Hematopoietic multipotent progenitor cell treated with erythropoietin and hydrocortisone succinate and interleukin-3 and kit ligand, for 6 days (in vitro differentiated cells): ENCODE measurements at places on chromosomes 3 and 15.

DNA sequence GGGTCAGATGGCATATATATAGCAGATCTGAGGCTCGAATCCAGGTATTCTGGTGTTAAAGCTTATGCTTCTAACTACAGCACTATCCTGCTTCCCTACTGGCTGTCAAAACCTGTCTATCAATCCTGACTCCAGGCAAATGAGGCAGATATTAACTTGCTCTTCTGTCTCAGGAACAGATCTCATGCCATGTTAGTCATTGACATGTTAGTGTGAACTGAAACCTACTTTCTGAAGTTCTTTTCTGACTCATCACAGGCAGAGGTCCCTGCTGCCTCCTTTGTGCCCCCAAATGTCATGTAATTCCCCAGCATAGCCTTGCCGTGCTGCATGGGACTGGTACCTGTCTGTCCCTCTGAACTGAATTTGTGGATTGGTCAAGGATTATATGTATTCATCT lies 125.0 kb upstream of the SMAD3 start:
- no peak for DNase-seq

GRCh38 chr15:69298697-69299441 lies at the start of gene PAQR5:
TSS of gene PAQR5 (plus strand) at chr15:69298912. CDS start at chr15:69360081, 61,169 bp downstream.
- DNase-seq, result peak; percentile 66

- no peak for DNase-seq
These were observed 81.4 kb downstream of the IQSEC1 start for GRCh38 chr3:12991861-12992281.

- DNase-seq, result no peak
These were observed 40.6 kb downstream of the ARHGEF26 start for GRCh38 chr3:154161806-154162205.

DNA sequence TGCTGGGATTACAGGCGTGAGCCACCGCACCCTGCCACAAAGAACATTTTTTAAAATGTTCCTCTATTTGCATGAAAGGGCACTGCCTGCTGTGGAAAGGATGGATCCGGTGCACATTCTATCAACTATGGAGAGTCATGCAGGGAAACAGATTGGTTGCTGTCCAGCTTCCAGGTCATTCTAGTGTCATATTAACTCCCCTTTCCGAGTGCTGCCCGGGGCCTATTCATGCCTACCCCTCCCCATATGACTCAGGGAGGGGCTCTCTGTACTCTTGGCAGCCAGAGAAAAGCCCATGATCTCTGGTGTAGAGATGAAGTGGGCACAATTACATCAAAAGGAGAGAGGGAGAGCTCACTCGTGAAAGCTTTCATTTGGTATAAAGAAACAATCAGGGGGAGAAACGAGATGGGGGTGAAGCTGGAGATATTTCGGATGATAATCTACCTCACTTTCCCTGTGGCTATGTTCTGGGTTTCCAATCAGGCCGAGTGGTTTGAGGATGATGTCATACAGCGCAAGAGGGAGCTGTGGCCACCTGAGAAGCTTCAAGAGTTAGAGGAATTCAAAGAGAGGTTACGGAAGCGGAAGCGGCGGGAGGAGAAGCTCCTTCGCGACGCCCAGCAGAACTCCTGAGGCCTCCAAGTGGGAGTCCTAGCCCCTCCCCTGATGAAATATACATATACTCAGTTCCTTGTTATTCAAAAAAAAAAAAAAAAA lies 16.1 kb upstream of the AHSG start:
- no peak for DNase-seq

DNA sequence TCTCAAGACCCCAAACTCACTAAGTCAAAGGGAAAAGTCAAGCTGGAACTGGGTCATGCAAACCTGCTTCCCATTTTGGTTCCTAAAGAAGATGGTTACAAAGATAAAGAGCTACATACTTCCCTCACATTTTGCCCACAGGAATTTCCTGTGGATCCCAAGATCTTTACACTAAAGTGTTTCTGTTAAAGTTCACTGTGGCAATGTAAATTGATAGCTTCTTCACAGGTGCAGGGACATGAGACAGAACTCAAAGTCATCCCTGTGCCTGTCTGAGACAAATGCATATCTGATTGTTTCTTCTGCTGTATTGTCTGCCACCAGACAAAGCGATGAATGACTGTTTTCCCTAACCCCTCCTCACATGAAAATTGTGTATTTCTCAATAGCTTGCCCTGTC lies 567.8 kb downstream of the ZIC1 start:
- no peak for DNase-seq

- DNase-seq, result no peak
These were observed 91.7 kb upstream of the FGF12 start for GRCh38 chr3:192819001-192819569.

DNA sequence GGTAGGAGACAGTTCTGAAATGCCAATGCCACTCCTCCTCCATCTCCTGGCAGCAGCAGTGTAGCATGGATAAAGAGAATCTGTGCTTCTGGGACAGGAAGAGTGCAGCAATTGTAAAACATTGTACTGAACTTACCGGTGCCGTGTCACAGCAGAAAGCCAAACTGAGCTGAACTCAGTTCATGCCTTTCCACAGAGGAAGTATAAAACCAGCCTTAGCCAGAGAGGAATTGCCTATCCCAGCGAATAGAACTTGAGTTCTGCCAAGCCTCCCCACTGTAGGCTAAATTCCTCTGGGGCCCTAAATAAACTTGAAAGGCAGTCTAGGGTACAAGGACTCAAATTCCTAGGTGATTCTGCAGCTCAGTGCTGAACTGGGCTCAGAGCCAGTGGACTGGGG lies 148.8 kb downstream of the SLC9A9 start:
- DNase-seq, result no peak

GRCh38 chr3:28698706-28699105 lies 350.1 kb upstream of the AZI2 start:
- DNase-seq, result no peak

GRCh38 chr3:126438186-126438585 lies 37.5 kb downstream of the ZXDC start:
- no peak for DNase-seq

GRCh38 chr3:30720586-30721313 lies 114.3 kb downstream of the TGFBR2 start:
- DNase-seq, result no peak

GRCh38 chr3:177335728-177336127 lies 138.4 kb upstream of the TBL1XR1 start:
- peak; percentile 35 for DNase-seq

DNA sequence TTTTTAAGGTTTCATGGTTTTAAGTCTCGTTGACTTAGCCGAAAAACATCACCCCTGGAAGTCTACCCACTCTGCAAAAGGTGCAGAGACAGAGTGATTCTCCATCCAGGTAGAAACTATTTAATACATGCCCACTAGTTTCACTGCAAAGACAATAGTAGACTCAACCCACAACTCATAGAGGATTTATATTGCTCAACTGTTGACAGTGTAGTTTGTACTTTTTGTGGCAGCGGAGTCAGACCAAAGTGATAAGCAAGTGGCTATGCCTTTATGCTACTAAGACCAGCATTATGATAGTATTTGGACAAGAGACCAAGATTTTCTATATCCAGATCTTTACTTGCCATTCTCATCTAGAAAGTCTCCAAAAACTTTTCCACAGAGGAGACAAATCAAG lies 98.8 kb upstream of the ZBTB20 start:
- no peak for DNase-seq

DNA sequence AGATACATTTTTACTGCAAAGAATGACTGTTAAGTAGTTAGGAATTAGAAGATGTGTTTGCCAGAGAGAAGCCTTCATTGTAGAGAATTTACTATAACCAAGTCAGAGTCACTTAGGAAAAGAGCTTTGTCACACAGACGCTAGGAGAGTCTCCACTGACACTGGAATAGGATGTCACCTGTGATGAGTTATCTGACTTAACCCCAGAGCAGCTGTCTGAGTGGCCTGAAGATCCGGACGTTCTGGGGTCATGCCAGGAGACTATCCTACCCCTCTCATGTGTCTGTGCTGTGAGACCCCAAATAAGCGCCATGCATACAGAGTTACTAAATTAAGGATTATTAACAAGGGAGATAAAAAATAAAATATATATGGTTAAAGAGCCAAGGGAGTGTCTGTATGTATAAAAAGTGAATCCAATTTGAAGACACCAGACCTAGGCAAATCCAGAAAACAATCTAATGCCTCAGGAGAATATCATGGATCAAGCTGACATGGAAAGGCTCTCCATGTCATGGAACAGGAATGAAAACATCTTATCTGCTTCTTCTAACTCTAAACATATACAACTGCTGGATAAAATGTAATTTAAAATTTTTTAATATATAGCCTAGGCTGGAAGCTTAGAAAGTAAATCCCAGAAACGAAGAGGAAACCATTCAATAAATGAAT lies 43.5 kb downstream of the ITGB5 start:
- no peak for DNase-seq

DNA sequence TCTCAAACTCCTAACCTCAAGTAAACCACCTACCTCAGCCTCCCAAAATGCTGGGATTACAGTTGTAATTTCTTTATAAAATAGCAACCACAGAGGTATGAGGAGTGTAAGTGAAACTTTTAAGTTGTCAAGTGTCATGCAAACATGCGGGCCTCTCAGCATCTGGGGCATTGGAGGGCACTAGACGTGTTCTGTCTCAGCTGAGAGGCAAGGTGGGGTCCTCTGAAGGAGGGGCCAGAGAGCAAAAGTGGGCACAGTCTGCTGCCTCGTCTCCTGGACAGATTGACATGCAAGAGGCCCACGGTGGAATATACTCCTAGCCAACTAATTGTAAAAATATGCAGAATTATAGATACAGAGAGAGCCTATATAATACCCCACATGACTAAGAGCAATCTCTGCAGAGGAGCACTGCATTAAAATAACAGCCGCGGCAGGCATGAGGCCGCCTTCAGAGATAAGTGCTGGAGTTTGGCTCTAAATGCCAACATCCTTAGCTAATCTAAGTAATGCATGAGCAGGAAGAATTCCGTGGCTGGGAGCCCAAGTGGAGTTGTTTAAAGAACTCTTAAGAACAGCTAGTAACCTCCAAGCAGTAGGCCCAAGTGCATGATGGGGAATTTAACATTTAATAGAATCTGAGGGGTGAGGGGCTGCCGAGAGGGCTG lies 87.8 kb upstream of the RNU6-1 start:
- DNase-seq, result no peak

- DNase-seq, result no peak
These were observed 33.4 kb downstream of the POC1A start for GRCh38 chr3:52120556-52121463.

GRCh38 chr15:28985316-28985645 lies 99.5 kb downstream of the APBA2 start:
- DNase-seq, result no peak

GRCh38 chr15:23035964-23036566 lies 3.3 kb downstream of the TUBGCP5 start:
- peak; percentile 76 for DNase-seq

DNA sequence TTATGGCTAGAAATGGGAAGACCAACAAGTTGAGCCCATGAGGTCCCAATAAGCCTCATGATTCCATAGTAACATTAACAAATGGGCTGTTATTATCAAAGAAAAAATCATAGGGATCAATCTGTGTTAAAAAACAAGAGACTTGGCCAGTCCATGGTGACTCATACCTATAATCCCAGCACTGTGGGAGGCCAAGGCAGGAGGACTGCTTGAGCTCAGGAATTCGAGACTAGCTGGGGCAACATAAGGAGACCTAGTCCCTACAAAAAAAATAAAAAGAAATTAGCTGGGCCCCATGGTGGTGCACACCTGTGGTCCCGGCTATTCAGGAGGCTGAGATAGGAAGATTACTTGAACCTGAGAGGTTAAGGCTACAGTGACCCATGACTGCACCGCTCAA lies 124.8 kb downstream of the DMXL2 start:
- no peak for DNase-seq

GRCh38 chr3:102089904-102090720 lies 240.8 kb downstream of the NFKBIZ start:
- no peak for DNase-seq

GRCh38 chr15:92503889-92504288 lies 110.2 kb downstream of the ST8SIA2 start:
- DNase-seq, result no peak

- DNase-seq, result no peak
These were observed 237.1 kb upstream of the GOLGA6L4 start for GRCh38 chr15:83998486-83998885.

- DNase-seq, result no peak
These were observed 152.8 kb upstream of the TLE3 start for GRCh38 chr15:70250208-70251201.

DNA sequence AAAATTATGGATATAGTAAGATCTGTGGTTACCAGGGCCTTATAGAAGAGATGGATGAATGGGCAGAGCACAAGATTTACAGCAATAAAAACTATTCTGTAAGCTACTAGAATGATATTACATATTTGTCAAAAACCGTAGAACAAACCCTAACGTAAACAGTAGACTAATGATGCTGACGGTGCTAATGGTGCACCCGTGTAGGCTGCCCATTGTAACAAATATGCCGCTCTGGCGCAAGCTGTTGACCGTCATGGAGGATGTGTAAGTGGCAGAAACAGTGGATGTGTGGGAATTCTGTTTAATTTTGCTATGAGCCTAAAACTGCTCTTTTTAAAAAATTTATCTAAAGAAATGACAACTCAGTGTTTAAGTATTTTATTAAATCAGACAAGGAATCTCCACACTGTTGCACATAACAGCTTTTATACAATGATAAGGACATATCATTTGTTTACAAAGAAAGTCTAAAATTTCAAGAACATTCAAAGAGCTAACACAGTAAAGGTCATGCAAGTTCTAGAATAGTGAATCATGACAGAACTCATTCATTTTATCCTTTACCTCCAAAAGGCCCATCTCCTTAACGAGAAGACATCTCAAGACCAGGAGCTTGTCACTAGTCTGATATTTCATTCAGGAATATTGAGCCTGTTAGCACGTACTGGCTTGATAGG lies 32.8 kb downstream of the TFRC start:
- DNase-seq, result no peak

DNA sequence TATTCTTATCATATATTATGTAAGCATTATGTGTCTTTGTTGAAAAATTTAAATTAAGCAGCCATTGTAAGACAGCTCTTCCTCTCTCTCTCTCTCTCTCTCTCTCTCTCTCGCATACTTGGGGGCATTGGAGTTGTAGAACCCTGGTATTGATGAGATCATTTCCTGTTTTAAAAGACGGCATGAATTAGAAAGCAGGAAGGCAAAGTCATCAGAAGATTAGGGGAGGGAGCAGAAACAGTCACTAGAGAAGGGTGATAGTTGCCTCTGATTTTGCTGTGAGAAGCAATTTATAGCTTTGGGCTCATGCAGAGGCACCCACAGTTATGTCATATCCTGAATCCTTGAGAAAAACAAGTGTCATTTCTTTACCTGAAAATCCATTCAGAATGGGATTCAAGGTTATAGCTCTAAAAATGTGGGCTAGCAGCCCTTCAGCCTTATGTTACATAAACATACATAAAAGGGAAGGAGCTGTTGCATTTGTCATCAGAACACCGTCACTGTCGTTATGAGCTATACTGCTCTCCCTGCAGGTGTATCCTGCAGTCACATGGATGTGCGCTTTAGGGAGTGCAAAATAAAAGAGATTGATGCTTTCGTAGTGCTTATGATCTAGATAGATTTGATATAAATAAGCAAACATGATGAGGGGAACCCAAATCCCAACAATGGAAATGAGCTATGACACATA lies 213.8 kb downstream of the NR1D2 start:
- DNase-seq, result no peak

- DNase-seq, result no peak
These were observed 91.5 kb downstream of the MEX3B start for GRCh38 chr15:81954158-81954783.
